ENCODE measurements at places on chromosomes 12 and 14.

- DNase-seq: no peak
Observed at GRCh38 chr14:84036840-84037239, 1493.1 kb upstream of the FLRT2 start.

DNA sequence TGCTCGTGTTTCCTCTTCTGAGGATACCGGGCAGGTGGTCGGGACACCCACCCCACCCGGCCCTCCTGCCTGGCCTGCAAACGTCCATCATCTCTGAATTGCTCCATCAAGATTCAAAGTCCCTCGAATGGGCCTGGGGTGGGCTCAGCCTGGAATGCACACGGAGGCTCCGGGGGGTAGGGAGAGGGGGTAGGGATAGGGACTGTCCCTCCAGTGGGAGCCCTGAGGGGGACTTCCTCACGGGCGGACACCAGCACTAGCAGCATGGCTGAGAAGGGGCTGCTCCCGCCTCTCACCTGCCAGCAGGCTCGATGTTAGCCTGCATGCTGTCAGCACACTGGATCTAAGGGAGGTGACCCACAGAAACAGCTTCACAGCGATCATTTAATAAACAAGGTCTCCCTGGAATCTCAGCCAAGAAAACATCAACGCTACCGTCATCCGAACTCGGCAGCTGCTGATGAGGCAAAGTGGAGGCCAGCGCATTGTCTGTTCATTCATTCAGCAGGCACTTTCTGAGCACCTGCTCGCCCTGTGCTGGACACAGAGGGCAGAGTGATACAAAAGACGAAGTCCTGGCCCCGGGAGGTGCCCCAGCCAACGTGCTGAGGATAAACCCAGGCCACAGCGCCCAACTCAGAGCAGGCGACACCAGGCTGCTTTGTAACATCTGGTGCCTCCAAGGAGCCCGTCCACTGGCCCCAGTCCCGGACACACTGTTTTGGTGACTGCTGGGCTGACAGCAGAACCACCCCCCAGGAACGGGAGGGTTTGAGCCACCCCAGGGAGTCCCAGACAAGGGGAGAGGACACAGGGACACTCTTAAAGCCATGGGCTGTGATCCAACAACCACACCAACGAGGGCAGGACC lies 6.3 kb downstream of the TMEM179 start:
- DNase-seq: peak; percentile 35

GRCh38 chr12:21659383-21659782 lies 1.7 kb upstream of the LDHB start:
- no peak for DNase-seq

- DNase-seq: no peak
Observed at GRCh38 chr12:40942326-40942725, 245.8 kb upstream of the PDZRN4 start.

DNA sequence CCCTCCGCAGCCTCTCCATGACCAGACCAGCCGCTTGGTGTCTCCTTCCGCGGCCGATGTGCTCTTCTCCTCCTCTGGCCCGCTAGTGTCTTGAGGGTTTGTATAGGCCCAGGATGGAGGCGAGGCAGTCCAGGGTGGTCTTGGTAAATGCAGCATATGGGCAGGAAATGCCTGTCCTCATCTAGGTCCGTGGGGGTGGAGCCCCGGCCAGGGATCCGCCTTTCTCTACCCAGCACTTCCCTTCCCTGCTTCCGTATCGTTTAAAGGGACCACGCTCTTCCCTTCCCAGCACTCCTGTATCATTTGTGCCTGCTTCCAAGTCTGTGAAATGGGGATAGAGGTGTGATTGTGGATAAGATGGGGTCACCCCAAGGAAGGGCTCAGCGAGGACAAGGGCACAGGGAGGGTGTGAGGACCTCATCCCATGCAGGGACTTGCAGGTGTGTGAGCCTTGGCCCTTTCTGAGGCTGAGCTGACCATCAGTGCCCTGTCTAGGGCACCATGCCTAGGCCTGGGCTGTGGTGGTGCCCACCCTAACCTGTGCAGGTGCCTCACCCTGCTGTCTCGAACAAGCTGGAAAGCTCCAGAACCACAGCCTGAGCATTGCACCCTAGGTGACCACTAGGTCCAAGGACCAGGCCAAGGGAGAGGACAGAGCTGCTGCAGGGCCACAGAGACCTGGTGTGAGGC lies 326.8 kb upstream of the RTL1 start:
- no peak for DNase-seq

GRCh38 chr14:24077086-24077485 lies 5.7 kb downstream of the CPNE6 start:
- DNase-seq: no peak

- no peak for DNase-seq
Observed at GRCh38 chr12:102964872-102965271, 7.4 kb downstream of the ASCL1 start.

DNA sequence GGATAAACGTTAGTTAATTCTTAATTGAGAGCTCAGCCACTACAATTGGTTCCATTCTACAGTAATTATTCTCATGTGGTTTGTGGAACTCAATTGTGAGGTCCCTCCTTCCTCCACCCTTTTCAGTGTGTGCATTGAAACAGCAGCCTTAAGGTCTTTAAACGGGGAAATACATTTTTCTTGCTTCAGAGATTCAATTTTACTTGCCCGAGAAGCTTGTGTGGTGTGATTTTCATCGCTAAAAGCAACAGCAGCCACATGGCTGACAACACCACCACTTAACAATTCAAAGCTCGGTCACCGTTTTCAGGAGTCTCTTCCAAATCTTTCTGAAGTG lies 733 bp upstream of the PPFIBP1 start:
- DNase-seq: no peak

DNA sequence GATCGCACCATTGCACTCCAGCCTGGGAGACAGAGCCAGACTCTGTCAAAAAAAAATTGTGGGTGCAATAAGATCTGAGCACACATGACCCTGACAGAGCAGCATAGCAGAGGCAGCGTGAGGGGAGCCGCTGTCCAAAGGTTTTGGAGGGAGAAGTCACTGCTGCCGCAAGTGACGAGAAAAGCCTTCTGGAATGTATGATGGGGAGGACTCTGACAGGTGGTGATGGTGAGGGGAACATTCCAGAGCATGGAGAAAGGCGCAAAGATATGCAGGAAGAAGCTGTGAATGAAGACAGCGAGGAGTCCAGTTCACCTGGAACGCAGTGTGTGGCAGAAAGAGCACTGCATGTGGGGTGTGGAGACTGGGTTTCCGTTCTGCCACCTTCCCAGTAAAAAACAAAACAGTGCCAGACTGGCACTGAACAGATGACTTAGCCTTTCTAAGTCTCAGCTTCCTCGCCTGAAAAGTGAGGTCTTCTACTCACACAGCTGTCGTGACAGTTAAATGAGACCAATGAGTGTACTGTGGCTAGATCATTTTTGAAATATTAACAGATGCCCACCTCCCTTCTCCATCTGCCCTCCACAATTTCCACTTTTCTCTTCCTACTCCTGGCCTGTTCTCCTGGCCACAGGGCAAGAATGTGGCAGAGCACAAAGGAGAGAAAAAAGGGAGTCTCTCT lies 53.4 kb upstream of the PTHLH start:
- DNase-seq: no peak

DNA sequence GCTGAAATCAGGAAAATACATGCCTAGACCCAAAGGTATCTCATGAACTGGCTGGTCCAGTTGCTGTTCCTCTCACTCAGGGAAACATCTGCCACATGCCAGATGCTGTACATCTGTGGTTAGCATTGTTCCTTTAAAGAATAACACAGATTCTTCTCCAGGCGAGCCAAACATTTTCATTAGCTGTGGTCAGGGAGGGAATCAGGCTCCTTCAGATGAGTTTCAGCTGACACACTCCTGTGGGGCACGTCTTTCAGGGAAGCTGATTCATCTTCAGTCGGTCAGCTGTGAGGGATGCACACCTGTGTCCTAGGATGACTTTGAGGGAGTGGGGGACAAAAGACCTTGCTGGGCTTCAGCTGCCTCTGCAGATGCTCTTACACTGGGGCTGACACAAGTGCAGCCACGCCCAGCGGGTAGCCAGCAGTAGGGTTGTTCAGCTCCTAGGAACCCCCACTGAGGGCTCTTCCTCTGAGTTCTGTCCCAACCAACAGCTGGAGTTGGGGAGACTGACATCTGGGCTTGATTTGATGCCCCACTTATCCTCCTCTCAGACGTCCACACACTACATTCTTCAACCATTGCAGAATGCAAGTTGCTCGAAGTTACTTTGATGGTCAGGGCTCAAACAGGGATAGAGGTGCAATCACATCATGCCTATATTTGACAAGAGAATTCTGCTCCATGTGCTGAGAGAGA lies 155.0 kb downstream of the NUAK1 start:
- DNase-seq: no peak

DNA sequence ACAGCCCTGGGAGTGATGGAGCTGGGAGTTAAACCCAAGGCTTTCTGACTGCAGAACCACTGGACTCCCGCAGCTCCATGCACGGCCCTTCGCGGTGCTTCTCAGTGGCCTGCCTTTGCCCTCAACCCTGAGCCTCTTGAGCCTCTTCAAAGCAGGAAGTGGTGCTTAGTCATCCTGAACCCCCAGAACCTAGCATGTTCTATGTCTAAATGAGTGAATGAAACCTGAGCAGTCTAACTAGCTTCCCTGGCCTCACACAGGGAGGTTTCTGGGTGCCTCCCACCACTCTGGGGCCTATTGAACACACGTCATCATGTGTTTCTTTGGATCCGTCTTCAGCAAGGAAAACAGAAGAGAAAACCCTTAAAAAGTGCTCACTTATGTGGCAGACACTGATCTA lies 117.9 kb upstream of the SFSWAP start:
- DNase-seq: no peak

- DNase-seq: no peak
Observed at GRCh38 chr14:88515499-88516221, 39.1 kb downstream of the PTPN21 start.

GRCh38 chr12:71134405-71134804 lies 23.4 kb downstream of the TSPAN8 start:
- DNase-seq: no peak

DNA sequence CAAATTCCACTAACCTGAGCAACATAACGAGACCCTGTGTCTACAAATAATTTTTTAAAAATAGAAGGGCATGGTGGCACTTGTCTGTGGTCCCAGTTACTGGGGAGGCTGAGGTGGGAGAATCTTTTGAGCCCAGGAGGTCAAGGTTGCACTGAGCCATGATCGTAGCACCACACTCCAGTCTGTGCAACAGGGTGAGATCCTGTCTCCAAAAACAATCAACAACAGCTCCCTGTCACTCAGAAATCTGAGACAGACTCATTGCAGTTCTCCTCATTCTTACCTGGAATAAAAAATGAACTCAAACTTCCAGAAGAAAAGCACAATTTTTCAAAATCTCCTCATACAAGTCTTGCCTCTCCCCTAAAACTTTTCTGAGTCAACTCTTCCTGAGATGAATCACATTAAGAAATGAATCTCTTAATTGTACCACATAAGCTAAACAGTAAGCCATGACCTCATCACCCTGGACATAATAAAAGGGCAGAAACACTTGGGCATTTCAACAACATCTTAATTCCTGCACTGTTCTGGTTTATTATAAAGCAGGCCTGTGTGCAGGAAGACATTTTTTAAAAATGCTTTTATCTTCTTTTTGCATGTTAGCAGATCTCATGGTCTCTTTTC lies 214.3 kb upstream of the CDKN3 start:
- DNase-seq: no peak

DNA sequence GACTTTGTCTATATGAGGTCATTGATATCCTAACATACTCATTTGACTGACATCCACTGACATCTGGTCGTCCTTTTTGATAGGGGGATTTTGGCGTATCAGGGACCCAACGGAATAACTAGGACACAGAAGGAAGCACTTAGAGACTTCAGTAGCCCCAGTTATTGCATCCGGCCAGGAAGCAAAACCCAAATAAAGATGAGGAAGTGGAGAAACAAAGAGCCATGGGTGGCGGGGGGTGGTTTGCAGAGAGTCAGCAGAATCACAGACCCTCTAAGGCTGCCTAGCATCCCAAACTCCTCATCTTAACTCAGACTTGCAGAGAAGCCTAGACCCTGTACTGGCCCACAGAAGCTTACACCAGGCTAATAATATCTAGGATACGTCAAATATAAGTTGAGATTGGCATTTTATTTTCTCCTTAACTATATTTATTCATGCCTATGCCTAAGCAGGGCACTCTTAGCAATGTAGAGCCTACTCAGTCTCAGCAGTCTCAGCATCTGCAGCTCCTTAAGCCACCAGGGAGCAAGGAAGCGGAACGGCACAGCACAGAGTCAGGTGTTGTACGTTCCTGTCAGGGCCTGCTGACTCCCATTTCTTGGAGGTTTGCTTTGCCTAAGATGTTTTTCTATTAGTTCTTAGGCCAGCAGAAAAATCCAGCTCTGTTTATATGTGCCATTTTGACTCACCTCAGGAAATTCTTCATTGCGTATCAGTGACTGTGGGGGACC lies 45.1 kb downstream of the KCNA1 start:
- no peak for DNase-seq

GRCh38 chr12:116339062-116339461 lies 61.6 kb upstream of the MED13L start:
- no peak for DNase-seq

DNA sequence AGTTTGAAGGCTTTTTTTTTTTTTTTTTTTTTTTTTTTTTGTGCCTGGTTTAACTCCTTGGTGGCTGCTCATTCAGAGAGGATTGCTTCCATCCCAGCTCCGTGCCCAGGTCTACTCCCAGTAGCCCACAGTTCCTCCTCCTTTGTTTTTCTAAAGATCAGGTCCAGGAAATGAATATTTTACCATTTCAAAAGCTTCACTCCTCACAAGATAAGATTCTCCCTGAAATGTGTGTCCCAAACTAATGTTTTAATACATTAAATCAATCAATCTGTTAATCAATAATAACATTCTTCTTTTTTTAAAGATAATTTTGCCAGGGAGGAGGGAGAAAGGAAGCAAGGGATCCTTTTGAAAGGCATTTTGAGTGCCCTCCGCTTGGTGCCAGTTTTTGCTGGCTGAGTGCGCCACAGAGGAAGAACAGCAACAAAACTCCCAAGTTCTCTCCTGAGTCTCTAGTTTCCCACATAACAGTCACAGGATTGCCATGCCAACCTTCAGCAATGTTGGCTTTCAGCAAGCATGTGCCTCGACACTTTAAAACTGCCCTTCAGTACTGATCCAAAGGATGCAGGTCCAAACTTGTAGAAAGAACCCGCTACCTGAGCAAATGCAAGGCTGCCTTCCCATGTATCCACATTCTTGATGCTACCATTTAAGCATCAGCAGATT lies 99.2 kb downstream of the RMST start:
- DNase-seq: no peak
